ENCODE measurements at places on chromosomes 2 and 18.

DNA sequence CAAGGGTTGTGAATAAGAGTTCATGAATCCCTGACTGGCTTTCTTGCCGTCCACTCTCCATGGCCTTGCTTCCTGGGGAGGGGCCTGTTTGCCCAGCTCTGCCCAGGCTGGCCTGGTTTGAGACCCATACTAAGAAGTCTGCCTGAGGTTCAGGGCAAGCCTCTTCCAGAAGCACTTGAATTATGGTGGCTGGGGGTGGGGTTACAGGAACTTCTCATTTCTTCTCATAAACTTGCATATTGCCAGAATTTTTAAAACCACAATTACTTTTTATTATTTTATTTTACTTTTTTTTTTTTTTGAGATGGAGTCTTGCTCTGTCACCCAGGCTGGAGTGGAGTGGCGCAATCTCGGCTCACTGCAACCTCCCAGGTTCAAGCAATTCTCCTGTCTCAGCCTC is 42.0 kb downstream of the GORASP2 start:
- DNase-seq: no peak

DNA sequence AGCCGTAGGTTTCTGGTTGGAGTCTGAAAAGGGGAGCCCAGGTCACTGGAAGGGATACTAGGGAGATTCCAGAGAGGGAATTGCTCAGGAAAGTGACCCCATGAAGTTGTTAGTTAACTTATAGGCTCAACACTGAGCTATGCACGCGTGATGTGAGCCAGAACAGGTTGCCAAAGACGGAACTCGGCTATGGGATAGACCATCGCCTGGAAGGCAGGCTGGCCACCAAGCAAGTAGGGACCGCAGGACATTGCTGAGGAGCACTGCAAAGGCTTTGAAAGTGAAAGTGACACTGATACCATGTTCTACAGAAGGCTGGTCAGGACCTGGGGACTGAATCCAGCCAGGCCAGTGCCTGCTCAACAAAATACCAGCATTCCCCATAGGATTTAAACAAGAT is 7.3 kb downstream of the FARP2 start:
- DNase-seq: no peak

DNA sequence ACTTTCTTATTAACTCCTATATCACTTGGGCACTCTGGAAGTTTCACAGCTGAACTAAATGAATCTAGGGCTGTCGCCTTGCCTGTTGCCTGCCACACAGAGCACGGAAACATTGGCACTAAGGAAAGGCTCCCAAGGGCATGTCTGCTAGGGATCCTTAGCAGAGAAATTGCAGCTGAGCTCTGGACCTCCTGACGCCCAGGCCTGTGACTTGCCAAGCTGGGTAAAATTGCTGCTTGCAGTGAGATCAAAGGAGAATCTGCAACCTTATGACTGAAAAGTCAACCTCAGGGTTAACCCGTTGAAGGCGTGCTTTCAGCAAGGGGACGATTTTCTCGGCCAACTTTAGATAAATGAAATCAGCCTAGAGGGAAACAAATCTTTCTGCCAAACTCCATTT is 189.8 kb downstream of the NCK2 start:
- DNase-seq: no peak

- no peak for DNase-seq
Measured at GRCh38 chr2:45373534-45373933, 237.5 kb downstream of the SRBD1 start.

- DNase-seq: peak; percentile 91
Measured at GRCh38 chr2:74206180-74206688, 7.8 kb downstream of the MTHFD2 start.

- no peak for DNase-seq
Measured at GRCh38 chr18:25392192-25392591, 40.2 kb upstream of the ZNF521 start.

- DNase-seq: peak; percentile 46
Measured at GRCh38 chr2:191933307-191934105, 86.6 kb upstream of the CAVIN2 start.

DNA sequence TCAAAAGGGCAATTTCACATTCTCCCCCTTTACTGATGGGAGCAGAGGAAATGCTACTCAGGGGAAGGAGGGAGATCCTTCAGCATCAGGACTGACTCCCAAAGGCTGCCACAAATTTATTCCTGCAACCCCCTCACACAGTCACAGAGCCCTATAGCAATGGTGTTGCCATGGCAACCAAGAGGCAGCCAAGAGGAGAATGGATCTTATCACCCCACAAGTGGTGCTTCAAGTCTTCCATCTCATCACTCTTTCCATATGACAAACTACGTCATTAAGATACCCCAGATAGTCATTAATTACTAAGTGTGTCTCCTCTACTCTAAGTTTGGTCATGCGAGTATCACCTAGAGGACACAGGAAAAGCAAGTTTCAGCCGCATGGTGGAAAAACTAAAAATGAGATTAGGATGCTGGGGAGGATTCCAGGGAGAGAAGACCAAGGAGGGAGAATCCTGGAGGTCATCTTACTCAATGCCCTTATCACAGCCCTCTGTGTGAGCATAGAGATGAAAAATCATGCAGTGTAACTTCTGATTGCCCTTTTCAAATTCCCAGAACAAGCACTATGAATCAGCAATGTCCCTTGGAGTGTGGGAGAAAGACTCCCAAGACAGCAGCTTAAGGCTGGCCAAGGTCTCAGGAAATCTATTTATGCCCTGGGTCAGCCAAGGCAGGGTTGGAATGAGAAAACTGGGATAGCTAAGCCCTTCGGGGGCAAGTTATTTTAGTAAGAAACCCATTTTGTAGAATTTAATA is 885.7 kb upstream of the KLHL29 start:
- no peak for DNase-seq

DNA sequence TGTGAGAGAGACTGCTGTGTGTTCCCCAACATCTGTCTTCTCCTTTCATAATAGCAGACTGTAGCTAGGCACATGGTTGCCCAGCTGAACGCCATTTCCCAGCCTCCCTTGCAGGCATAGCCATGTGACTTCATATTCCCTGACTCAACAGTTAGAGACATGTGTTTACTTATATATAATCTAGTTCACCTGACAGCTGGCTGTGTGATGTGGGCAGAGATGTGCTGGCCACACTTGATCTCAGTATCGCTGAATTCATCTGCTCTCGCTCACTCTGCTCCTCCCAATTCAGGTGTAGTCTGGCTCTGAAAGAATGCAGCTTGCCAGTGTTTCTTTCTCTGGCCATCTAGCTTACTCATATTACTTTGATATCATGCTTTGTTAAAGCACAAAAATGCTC is 52.3 kb upstream of the SEC11C start:
- no peak for DNase-seq

DNA sequence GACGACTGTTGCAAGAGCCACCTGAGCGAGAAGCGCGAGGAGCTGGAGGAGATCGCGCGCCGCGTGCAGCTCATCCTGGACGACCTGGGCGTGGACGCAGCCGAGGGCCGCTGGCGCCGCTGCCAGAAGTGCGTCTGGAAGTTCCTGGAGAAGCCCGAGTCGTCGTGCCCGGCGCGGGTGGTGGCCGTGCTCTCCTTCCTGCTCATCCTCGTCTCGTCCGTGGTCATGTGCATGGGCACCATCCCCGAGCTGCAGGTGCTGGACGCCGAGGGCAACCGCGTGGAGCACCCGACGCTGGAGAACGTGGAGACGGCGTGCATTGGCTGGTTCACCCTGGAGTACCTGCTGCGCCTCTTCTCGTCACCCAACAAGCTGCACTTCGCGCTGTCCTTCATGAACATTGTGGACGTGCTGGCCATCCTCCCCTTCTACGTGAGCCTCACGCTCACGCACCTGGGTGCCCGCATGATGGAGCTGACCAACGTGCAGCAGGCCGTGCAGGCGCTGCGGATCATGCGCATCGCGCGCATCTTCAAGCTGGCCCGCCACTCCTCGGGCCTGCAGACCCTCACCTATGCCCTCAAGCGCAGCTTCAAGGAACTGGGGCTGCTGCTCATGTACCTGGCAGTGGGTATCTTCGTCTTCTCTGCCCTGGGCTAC is 1.2 kb downstream of the KCNF1 start:
- no peak for DNase-seq

GRCh38 chr2:67652679-67653078 is 255.5 kb downstream of the ETAA1 start:
- no peak for DNase-seq

GRCh38 chr2:9889812-9890261 is 46.6 kb downstream of the TAF1B start:
- DNase-seq: peak; percentile 46

- DNase-seq: no peak
Measured at GRCh38 chr2:202307690-202308089, 42.1 kb downstream of the NOP58 start.

GRCh38 chr2:204654669-204655068 is 109.4 kb downstream of the PARD3B start:
- DNase-seq: no peak

- DNase-seq: no peak
Measured at GRCh38 chr2:46888421-46888952, 27.1 kb downstream of the MCFD2 start.

- DNase-seq: no peak
Measured at GRCh38 chr2:120398996-120399888, 53.3 kb downstream of the INHBB start.

DNA sequence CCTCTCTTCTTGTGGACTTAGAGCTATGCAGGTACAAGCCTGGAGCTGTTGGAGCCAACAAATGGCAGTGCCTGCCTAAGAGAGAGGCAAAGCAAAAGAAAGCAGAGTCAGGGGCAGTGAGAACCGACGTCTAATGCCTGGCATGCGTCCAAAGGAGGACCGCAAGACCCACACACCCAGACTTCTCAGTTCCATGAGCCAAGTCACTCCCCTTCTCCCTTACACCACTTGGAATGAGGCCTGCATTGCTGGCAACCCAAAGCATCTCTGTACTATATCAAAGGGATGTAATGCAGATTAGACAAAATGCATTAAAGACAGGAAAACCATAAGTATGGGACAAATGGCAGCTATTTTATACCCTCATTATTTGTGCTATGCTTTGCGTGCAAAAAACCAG is 49.9 kb upstream of the RNU4ATAC start:
- DNase-seq: peak; percentile 97

DNA sequence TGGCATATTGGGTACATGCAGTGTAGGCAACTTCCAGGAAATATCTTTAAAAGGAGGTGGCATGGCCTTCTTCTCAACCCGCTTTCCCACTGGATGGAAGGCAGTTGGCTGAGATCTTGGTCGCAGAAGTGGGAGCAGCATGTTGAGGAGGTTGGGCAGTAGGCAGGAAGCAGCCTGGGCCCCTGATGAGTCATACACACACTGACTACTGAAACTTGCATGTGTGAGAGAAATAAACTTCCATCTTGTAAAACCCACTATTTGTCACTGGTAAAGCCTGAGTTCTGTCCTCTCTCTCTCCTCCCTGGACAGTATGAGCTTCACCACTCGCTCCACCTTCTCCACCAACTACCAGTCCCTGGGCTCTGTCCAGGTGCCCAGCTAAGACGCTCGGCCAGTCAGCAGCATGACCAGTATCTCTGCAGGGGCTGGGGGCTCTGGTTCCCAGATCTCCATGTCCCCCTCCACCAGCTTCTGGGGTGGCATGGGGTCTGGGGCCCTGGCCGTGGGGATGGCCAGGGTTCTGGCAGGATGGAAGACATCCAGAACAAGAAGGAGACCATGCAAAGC is 233.8 kb upstream of the SPRED2 start:
- DNase-seq: peak; percentile 70

GRCh38 chr2:176636401-176636800 is 367.2 kb downstream of the MTX2 start:
- no peak for DNase-seq

DNA sequence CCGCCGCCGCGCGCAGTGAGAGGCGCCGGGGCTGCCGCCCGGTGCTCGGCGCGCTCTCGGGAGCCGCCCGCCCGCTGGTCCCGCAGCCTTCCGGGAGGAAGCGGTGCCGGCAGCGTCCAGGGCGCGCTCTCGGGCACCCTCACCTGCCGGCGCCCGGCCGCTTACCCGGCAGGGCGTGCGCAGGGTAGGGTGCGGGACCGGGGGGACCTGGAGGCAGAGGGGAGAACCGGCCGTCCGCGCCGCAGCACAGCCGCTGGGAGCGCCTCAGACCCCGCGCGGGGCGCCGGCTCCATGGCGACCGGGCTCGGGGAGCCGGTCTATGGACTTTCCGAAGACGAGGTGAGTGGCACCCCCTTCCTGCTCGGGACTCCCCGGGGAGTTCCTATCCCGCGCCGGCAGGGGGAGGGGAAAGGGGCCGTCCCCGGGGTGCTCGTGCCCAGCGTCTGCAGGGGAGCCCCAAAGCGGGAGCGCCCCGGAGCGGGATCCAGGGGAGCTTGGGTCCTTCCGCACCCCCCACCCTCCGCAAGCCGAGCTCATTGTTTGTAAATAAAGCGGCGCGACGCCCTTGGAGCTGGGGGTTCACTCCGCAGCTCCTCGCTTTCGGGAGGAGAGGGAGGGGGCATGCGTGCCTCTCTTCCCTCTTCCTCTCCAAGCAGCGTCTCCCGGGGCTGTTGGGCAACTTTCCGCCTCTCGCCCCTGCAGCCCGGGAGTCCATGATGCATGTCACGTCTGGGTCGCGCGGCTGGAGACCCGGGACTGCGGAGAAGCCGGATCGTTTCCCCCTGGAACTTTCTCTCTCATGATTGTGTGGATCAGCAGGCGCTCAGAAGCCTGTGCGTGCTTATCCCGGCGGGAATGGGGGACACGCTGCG is 580 bp downstream of the NEDD4L start:
- DNase-seq: peak; percentile 31

GRCh38 chr18:59988098-59988706 is 88.4 kb downstream of the PMAIP1 start:
- peak; percentile 71 for DNase-seq

DNA sequence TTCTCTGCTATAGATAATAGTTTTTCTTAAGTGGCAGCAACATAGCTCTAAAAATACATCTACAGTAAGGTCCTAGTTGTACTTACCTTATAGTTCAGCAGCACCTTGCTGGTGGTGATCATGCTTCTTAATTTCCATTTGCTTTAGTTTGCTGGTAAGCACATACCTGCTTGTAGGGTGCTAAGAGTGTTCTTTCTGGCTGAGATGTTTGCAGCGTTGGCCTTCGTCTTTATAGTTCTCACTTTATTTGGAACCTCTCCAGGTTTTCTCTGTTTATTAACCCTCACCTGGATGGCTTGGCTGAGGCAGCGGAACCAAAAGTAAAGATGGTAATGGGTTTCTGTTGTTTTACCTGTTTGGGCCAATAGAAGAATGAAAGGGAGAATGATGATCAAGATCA is 123.6 kb upstream of the EFEMP1 start:
- DNase-seq: no peak

- no peak for DNase-seq
Measured at GRCh38 chr2:73919596-73920228, 7.0 kb upstream of the DGUOK start.

- no peak for DNase-seq
Measured at GRCh38 chr2:180555391-180555965, 424.9 kb upstream of the UBE2E3 start.

DNA sequence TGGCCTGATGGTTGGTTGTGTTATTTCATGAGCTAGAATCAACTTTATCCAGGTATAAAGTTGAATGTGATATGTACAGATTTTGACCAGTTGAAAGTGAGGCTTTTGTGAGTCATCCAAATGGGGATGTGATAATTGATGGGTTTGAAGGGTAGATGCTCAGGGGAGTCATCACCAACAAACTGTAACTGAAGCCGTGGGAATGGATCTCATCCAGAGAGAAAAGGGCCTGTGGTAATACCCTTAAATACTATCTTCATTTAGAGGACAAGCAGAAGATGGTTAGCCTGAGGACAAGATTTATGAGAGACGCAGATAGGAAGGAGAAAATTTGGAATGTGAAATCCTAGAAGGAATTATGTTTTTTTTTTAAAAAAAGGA is 90.5 kb upstream of the MYO3B start:
- no peak for DNase-seq
